ENCODE measurements at places on chromosomes 3 and 15. TPM values are rescaled to one million over a fixed set of nuclear protein-coding genes. Genes with fewer than 3 reads are reported as not detected.

- DNase-seq: no peak
- no peaks in the 10 kb centered on the region for H3K4me1 ChIP-seq
- peaks cover 7% of the 10 kb centered on the region for H3K36me3 ChIP-seq
- H3K4me3 ChIP-seq: no peak overlapping the region
These were observed 13.7 kb downstream of the MAP1A start for GRCh38 chr15:43531018-43531670.

- no peak overlapping the region for H3K4me3 ChIP-seq
- peaks cover 45% of the 10 kb centered on the region for H3K4me1 ChIP-seq
- DNase-seq: no peak
- peaks cover 20% of the 10 kb centered on the region for H3K36me3 ChIP-seq
- no peak overlapping the region for H3K27ac ChIP-seq
- no peaks in the 10 kb centered on the region for H3K27me3 ChIP-seq
These were observed 148.4 kb upstream of the CGNL1 start for GRCh38 chr15:57227899-57228298.

The STRIT1 gene
- total RNA-seq: not detected

DNA sequence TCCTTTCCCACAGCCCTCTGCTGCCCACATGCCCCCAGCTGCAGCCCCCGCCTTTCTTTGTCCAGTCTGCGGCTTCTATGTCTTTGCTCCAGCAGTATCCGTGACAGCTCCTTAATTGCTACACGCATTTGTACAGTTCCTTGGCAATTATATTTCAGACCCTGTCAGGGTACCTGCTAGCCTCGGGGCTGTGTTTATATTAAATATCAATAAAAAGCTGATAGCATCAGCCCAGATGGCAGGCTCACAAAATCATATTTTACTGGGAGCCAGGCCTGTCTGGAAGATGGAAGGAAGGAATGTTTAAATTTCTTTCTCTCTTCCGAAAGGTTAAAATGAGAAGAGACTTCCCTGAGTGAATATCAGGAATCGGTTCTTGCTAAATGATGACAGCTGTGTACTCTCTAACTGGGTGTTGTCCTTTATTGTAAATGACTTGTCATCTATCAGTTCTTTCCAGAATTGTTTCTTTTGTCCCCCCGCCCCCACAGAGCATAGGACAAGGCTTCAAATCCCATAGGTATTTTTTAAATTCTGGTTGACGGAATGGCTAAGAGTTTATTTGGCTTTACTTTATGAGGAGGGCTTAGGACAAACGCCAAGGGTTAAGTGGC, 378.1 kb downstream of the LRTM1 start:
- no peaks in the 10 kb centered on the region for H3K4me1 ChIP-seq
- no peaks in the 10 kb centered on the region for H3K27me3 ChIP-seq
- no peak overlapping the region for H3K27ac ChIP-seq
- no peak overlapping the region for H3K4me3 ChIP-seq
- no peak for DNase-seq

DNA sequence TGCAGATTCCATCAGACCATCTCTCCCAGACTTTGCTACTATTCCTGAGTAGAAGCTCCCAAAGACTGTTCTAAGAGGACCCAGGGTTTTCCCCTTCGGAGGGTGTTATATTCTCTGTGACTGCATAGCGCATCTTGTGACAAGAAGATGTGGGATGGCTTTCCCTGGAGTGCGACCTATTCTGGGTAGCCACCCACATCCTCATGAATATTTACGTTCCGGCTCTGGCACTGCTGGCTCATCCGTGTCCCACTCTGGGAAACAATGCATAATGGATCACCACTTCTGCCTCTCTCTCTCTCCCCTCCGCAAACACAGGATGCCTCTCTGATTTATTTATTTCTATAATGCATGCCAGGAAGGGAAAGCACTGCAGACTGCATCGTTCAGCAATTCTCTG, 166.1 kb downstream of the PYDC2 start:
- H3K27ac ChIP-seq: no peak overlapping the region
- H3K4me3 ChIP-seq: no peak overlapping the region
- H3K27me3 ChIP-seq: no peaks in the 10 kb centered on the region
- no peak for DNase-seq
- H3K36me3 ChIP-seq: no peaks in the 10 kb centered on the region
- H3K4me1 ChIP-seq: no peaks in the 10 kb centered on the region

DNA sequence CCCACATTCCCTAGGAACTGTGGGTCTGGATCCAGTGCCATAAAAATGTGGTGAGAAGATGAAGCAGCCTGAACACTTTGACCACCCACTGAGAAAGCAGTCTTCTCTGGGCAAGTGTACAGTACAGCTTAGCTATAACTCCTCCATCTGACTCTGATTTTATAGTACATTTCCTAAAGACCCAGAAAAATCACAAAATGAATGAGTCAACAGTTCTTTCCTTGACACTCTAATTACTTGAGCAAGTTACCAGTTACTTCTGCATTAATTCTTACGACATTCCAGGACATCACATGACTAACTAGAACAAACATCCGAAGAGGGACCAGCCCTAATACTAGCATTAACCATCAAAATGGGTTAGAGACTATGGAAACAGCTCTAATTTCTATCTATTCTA, 148.1 kb upstream of the PEX5L start:
- H3K4me1 ChIP-seq: no peaks in the 10 kb centered on the region
- DNase-seq: no peak
- no peaks in the 10 kb centered on the region for H3K27me3 ChIP-seq
- no peak overlapping the region for H3K4me3 ChIP-seq
- no peaks in the 10 kb centered on the region for H3K36me3 ChIP-seq

GRCh38 chr15:81270781-81271491, 53.0 kb downstream of the STARD5 start:
- H3K27me3 ChIP-seq: no peaks in the 10 kb centered on the region
- no peaks in the 10 kb centered on the region for H3K36me3 ChIP-seq
- no peak overlapping the region for H3K4me3 ChIP-seq
- DNase-seq: peak; percentile 18
- H3K4me1 ChIP-seq: peaks cover 4% of the 10 kb centered on the region
- H3K27ac ChIP-seq: no peak overlapping the region

The CFAP100 gene
- total RNA-seq: not detected

The CP gene
- total RNA-seq: 0.08 TPM

The FSTL1 gene
- 148 TPM for total RNA-seq

The FAM107A gene
- total RNA-seq: 2.0 TPM

The TEX55 gene
- 0.10 TPM for total RNA-seq

- no peak overlapping the region for H3K27ac ChIP-seq
- H3K27me3 ChIP-seq: no peaks in the 10 kb centered on the region
- peaks cover 11% of the 10 kb centered on the region for H3K36me3 ChIP-seq
- DNase-seq: no peak
- H3K4me1 ChIP-seq: no peaks in the 10 kb centered on the region
These were observed 76.2 kb downstream of the DCUN1D1 start for GRCh38 chr3:182904164-182904563.

DNA sequence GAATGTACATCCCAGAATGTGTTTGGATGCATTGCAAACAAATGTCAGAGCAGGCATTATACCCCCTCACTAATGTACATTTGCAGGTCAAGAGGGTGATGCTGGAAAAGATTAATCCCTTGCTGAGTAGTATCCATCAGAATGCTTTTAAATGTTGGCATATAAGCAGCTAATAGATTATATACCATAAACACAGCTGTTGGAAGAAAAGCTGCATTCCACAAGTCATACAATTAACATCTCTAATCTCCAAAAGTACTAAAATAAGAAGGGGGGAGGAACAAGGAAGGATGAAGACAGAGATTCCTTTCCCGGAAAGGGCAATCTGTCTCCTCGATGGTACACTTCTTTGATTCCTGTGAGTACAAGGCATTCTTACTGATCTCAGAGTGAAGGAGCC, 445.7 kb upstream of the CDIN1 start:
- H3K27me3 ChIP-seq: no peaks in the 10 kb centered on the region
- no peaks in the 10 kb centered on the region for H3K4me1 ChIP-seq
- no peak overlapping the region for H3K4me3 ChIP-seq
- no peaks in the 10 kb centered on the region for H3K36me3 ChIP-seq

DNA sequence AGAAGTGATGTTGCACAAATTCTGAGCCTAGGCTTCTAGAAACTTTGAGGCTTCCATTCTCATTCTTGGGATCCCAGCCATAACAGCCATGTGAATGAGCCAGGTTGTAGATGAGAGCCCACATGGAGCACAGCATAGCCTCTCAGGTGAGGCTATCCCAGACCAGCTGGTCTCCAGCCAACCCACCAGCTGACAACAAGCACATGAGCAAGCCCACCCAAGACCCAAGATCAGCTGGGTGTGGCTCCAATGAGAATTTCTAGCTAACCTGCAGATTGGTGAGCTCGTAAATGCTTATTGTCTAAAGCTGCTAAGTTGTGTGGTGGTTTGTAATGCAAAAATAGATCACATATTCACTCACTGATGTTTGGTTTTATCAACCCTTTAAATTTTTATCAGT, 14.4 kb downstream of the KY start:
- no peaks in the 10 kb centered on the region for H3K4me1 ChIP-seq
- H3K27ac ChIP-seq: no peak overlapping the region
- no peaks in the 10 kb centered on the region for H3K27me3 ChIP-seq
- no peak overlapping the region for H3K4me3 ChIP-seq
- no peak for DNase-seq
- no peaks in the 10 kb centered on the region for H3K36me3 ChIP-seq

Data from SJCRH30 (cell line).